ENCODE measurements at places on chromosomes 5 and 9. TPM values are rescaled to one million over a fixed set of nuclear protein-coding genes. Genes with fewer than 3 reads are reported as not detected.

The GPR151 gene
- not detected for total RNA-seq

The C9orf153 gene
- 0.13 TPM for total RNA-seq

The ADAMTS12 gene
- 1.2 TPM for total RNA-seq

The GALNT12 gene
- not detected for total RNA-seq

- no peak overlapping the region for H3K4me3 ChIP-seq
- no peak overlapping the region for H3K27ac ChIP-seq
- H3K4me1 ChIP-seq = peaks cover 8% of the 10 kb centered on the region
Observed at GRCh38 chr9:121682201-121682600, 30.8 kb downstream of the DAB2IP start.

- no peak overlapping the region for H3K27ac ChIP-seq
- H3K4me3 ChIP-seq = no peak overlapping the region
- H3K27me3 ChIP-seq = no peaks in the 10 kb centered on the region
Observed at GRCh38 chr9:84935528-84936117, 266.1 kb downstream of the NTRK2 start.

- no peaks in the 10 kb centered on the region for H3K36me3 ChIP-seq
- H3K27me3 ChIP-seq = no peaks in the 10 kb centered on the region
- H3K4me3 ChIP-seq = no peak overlapping the region
Observed at GRCh38 chr9:5749306-5749705, 83.6 kb downstream of the ERMP1 start.

- DNase-seq = no peak
- H3K27ac ChIP-seq = no peak overlapping the region
- no peaks in the 10 kb centered on the region for H3K36me3 ChIP-seq
Observed at GRCh38 chr5:175889910-175890684, 18.7 kb downstream of the CPLX2 start.

- no peaks in the 10 kb centered on the region for H3K36me3 ChIP-seq
- no peaks in the 10 kb centered on the region for H3K4me1 ChIP-seq
- DNase-seq = no peak
- H3K4me3 ChIP-seq = no peak overlapping the region
- no peaks in the 10 kb centered on the region for H3K27me3 ChIP-seq
Observed at GRCh38 chr5:119708076-119708790, 78.9 kb downstream of the FAM170A start.

GRCh38 chr5:143017541-143017940, 247.4 kb downstream of the ARHGAP26 start:
- peak overlapping the region; percentile 53 for H3K27ac ChIP-seq
- H3K4me1 ChIP-seq = peaks cover 21% of the 10 kb centered on the region
- no peaks in the 10 kb centered on the region for H3K36me3 ChIP-seq

GRCh38 chr9:107733523-107733894, 243.9 kb upstream of the KLF4 start:
- peak overlapping the region; percentile 76 for H3K27ac ChIP-seq
- H3K36me3 ChIP-seq = no peaks in the 10 kb centered on the region
- DNase-seq = peak; percentile 71

GRCh38 chr9:128142061-128142460, 7.2 kb upstream of the LCN2 start:
- no peak overlapping the region for H3K27ac ChIP-seq
- DNase-seq = peak; percentile 26
- no peaks in the 10 kb centered on the region for H3K27me3 ChIP-seq
- no peaks in the 10 kb centered on the region for H3K36me3 ChIP-seq
- no peak overlapping the region for H3K4me3 ChIP-seq
- no peaks in the 10 kb centered on the region for H3K4me1 ChIP-seq

DNA sequence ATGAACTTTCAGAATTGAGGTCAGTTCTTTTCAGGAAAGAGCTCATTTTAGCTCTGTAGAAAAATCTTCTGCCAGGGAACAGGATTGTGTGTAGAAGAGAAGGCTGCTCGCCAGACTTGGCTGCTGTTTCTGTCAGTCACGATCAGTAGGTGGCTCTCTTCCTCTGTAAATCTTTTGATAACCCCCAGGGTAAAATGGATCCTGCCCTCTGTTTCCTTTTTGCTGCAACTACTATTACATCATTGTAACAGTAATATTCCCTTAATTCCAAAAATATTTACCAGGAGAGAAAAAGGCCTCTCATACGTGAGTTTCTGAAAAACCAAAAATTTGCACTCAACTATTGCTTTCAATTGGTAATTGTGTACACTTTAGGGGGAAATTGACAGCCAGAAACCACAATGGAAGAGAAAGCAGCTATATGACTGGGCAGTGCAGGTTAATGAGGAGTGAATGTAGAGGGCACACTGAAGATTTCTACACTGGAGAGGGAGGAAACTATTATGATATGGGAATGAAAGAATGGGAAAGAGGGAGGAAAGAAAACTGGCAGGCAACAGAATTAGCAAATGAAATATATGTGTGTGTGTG, 12.3 kb downstream of the IFNA21 start:
- no peaks in the 10 kb centered on the region for H3K36me3 ChIP-seq
- no peak overlapping the region for H3K4me3 ChIP-seq
- no peaks in the 10 kb centered on the region for H3K4me1 ChIP-seq
- no peak for DNase-seq
- no peaks in the 10 kb centered on the region for H3K27me3 ChIP-seq

GRCh38 chr5:68930139-68930538, 163.7 kb upstream of the SLC30A5 start:
- H3K4me3 ChIP-seq = no peak overlapping the region
- H3K27me3 ChIP-seq = no peaks in the 10 kb centered on the region
- DNase-seq = no peak
- H3K27ac ChIP-seq = no peak overlapping the region

DNA sequence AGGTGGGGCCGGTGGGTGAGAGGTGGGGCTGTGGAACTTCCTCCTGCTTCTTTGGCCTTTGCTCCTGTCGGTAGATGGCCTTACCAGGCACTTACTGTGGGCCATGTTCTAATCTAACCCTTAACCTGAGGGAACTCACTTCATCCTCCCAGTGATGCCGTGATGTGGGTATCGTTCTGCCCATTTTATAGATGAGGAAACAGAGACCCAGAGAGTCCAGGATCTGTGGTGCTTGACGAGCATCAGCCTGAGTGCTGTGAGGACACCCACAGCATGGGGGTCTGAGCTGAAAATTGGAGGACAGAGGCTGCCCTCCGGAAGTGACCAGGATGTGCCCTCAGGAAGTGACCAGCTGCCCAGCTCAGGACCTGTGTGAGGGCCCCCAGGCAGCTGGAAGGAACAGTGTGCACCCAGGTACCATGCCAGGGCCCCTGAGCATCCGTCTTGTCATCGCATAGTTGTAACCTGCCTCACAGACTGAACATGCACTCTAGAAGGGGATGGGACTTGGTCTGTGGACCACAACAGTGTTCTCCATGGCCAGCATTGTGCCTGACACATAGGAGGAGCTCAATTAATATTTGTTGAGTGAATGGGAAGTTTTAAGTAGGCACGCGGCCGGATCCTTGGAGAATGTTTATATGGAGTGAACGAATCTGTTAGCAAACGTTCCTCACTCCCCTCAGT, 8.5 kb downstream of the NEK6 start:
- peaks cover 33% of the 10 kb centered on the region for H3K4me1 ChIP-seq
- no peaks in the 10 kb centered on the region for H3K36me3 ChIP-seq
- H3K27me3 ChIP-seq = no peaks in the 10 kb centered on the region
- DNase-seq = no peak
- H3K27ac ChIP-seq = no peak overlapping the region

DNA sequence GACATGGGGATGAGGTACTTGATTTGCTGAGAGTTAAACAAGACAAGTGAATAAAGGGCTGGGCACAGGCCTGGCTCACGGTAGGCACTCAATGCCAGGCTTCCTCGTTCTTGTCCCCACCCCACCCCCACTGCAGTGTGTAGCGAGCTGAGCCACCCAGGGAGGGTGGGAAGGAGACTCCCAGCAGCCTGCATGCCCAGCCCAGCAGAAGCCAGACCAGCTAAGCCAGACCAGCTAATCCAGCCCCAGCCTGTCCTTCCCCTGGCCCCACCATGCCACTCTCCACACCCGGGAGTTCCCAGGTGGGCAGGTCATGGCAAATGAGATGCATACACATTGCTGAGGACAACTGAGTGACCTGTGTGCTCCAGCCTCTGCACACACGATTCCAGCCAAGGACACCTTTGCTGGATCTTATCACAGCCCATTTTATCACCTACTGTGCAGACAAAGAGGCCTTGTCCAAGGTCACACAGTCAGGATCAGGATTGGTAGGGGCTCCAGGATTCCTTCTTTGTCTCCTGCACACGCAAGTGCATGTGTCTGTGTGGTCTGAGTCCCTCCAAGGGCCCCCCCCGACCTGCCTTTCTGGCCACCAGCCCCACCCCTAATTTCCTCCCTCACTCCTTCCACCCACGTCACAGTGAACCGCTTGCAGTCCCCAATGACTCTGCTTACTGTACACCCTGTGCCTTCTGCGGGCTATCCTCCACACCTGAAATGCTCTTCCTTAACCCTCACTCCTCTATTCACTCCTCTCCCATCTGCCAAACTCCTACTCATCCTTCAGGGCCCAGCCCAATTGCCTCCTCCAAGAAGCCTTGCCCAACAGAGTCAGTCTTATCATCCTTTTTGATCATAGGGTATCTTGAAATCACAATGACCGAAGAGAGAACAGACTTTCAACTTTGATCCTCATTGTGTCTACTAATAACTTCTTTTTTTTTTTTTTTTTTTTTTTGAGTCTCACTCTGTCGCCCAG, 26.6 kb downstream of the DUSP1 start:
- no peak for DNase-seq
- no peak overlapping the region for H3K27ac ChIP-seq
- H3K36me3 ChIP-seq = no peaks in the 10 kb centered on the region
- no peak overlapping the region for H3K4me3 ChIP-seq
- peaks cover 22% of the 10 kb centered on the region for H3K4me1 ChIP-seq

- H3K36me3 ChIP-seq = no peaks in the 10 kb centered on the region
- H3K4me3 ChIP-seq = no peak overlapping the region
- no peak for DNase-seq
- no peaks in the 10 kb centered on the region for H3K27me3 ChIP-seq
- H3K27ac ChIP-seq = no peak overlapping the region
Observed at GRCh38 chr5:130773813-130774212, 391.2 kb downstream of the HINT1 start.

DNA sequence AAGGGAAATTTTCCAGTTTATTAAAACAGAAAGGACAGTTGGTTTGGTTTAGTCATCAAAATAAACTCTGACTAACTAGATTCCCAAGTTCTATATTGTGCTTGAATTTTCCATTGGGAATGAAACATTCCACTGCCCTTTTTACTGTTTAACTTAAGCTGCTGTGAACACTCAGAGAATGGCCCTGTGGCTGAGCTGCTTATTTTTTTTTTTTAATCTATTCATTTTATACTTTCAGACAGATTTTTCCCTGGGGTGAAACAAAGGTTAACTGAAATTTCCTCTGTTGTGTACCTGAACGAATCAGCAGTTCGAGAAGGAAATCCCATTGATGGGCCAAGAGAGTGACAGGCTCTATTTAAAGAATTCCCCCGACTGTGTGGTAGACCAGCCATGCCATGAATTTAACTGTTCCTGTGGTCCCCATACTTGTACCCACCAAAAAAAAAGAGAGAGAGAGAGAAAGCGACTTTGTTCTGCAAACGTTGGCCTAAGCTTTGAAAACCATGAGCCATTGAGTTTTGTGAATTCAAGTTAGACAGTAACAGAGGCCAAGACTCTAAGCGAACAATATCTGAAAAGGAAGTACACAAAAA, 138.7 kb upstream of the GRHPR start:
- H3K27me3 ChIP-seq = no peaks in the 10 kb centered on the region
- H3K4me1 ChIP-seq = no peaks in the 10 kb centered on the region
- H3K36me3 ChIP-seq = no peaks in the 10 kb centered on the region
- no peak for DNase-seq

DNA sequence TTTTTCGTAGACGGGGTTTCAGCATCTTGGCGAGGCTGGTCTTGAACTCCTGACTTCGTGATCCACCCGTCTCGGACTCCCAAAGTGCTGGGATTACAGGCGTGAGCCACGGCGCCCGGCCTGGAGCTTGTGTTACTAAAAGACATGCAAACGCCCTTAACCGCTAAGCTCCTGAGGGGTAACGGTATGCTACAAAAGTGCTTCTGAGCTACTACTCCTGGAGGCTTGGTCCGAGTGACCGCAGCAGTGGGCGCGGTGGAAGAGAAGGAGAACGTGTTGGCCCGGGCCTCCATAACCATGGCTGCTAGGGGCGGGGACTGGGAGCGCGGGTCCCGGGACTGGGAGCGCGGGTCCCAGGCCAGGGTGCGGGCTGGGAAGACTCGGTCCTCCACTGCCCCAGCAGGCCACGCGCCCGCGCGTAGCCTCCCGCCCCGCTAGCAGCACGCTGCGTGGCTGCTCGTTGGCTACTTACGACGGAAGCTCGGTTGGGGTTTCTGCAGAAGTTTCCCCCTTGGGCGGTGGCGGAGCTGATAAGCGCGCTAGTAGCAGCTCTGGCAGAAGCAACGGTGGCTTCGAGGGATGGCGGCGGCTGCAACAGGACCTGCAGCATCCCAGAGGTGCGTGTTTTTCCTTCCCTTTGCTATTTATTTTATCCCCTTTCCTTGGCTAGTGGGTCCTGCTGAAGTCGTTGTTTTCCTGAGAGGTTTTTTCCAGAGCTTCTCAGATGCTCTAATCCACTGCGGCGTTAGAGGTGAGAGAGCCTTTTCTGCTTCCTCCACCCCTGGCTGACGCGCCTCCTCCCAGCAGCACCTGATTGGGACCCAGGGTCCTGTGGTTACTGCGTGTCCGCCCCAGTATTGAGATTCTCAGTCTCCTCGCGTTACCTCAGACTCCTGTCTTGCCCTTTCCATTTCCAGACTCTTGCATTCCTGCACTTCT, 69.2 kb upstream of the CCDC180 start:
- H3K4me1 ChIP-seq = no peaks in the 10 kb centered on the region
- no peaks in the 10 kb centered on the region for H3K36me3 ChIP-seq
- DNase-seq = peak; percentile 74

- peaks cover 9% of the 10 kb centered on the region for H3K36me3 ChIP-seq
- peak overlapping the region; percentile 54 for H3K27ac ChIP-seq
- no peak overlapping the region for H3K4me3 ChIP-seq
- no peak for DNase-seq
- H3K27me3 ChIP-seq = no peaks in the 10 kb centered on the region
Observed at GRCh38 chr5:173015598-173016455, 32.3 kb downstream of the ATP6V0E1 start.

DNA sequence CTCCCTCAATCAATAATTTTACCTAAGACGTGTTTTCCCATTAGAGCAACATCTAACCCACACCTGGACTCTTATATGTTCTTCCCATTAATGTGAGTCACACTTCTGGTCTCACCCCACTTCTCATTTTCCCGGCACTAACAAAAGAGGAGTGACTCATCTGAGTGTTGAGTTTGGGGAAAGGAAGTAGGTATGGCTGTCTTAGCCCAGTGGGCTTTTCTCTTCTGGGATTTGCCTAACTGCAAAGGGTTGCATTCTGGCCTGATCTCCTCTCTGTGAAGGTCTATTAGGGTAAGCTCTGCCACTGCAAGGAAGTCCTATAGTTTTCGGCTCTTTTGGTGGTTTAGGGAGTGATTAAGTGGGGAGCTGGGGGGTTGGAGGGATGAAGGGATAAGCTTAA, 195.6 kb downstream of the KIAA0825 start:
- DNase-seq = no peak
- no peaks in the 10 kb centered on the region for H3K36me3 ChIP-seq
- H3K4me3 ChIP-seq = no peak overlapping the region
- H3K27ac ChIP-seq = no peak overlapping the region
- no peaks in the 10 kb centered on the region for H3K27me3 ChIP-seq

All from psoas muscle (tissue), 8 donors.